Cardiac fibroblast (primary cell): ENCODE measurements at places on chromosomes 3 and 15.

DNA sequence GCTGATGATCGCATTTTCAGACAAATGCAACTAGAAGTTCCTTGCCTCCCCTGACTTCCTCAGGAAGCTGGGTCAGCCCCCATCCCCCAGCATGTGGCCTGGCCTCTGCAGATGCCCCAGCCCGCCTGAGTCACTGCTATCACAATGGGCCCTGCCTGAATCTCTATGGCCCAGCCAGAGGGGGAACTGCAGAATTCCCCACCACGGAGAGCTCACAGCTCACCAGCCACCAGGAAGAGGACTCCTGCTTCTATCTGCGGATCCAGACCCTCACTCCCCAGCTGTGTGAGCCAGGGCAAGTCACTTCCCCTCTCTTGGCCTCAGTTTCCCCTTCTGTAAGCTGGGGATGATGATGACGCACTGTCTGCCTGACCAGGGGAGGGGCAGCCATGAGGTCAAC lies 6.9 kb downstream of the PLXND1 start:
- DNase-seq, result peak; percentile 90

DNA sequence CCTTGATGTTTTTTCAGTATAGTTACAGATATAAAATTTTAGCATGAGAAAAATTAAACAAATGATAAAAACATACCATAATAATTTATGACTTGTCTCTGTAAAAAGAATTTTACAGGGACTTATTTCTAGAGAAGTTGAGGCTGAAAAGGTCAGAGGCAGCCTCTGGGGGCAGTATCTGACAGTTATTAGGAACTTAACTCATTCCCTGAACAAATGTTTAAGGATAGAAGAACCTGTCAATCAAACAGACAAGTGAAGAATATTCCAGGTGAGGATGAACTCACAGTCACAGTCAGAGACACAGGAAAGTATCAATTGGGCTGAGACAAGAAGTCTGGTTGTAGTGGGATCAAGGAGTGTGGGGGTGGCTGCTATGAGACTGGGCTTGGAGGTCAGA lies 7.3 kb downstream of the MYLK start:
- no peak for DNase-seq

- no peak for DNase-seq
These were observed 69.8 kb downstream of the PLCH1 start for GRCh38 chr3:155675094-155675493.

- no peak for DNase-seq
These were observed 99.3 kb downstream of the WNT7A start for GRCh38 chr3:13780432-13781176.

GRCh38 chr15:39591141-39591895 lies 10.4 kb downstream of the THBS1 start:
- peak; percentile 24 for DNase-seq

DNA sequence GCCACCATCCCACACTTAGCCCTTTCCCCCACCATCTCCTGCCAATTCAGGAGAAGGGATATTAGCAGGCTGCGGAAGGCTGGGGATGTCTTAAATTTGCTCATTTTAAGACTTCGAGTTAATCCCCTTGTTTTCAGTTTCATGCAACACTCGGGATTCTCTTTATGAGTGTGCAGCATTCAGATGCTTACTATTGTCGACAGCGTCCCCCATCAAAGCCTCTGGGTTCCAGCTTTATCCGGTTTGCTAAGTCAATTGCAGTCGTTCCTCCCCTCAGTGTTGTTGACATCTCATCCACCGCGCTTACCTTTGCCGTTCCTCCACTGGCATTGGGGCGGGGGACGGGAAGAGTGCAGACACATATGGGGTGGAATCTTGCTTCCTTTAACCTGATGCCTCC lies 220.2 kb downstream of the VPS13C start:
- DNase-seq, result no peak

- DNase-seq, result no peak
These were observed 128.9 kb downstream of the KLF13 start for GRCh38 chr15:31455499-31455898.

- DNase-seq, result no peak
These were observed 30.5 kb downstream of the CD86 start for GRCh38 chr3:122085673-122086072.

GRCh38 chr3:20772869-20773268 lies 586.9 kb upstream of the SGO1 start:
- no peak for DNase-seq

- DNase-seq, result no peak
These were observed 399.4 kb downstream of the ROBO1 start for GRCh38 chr3:79368403-79368802.

DNA sequence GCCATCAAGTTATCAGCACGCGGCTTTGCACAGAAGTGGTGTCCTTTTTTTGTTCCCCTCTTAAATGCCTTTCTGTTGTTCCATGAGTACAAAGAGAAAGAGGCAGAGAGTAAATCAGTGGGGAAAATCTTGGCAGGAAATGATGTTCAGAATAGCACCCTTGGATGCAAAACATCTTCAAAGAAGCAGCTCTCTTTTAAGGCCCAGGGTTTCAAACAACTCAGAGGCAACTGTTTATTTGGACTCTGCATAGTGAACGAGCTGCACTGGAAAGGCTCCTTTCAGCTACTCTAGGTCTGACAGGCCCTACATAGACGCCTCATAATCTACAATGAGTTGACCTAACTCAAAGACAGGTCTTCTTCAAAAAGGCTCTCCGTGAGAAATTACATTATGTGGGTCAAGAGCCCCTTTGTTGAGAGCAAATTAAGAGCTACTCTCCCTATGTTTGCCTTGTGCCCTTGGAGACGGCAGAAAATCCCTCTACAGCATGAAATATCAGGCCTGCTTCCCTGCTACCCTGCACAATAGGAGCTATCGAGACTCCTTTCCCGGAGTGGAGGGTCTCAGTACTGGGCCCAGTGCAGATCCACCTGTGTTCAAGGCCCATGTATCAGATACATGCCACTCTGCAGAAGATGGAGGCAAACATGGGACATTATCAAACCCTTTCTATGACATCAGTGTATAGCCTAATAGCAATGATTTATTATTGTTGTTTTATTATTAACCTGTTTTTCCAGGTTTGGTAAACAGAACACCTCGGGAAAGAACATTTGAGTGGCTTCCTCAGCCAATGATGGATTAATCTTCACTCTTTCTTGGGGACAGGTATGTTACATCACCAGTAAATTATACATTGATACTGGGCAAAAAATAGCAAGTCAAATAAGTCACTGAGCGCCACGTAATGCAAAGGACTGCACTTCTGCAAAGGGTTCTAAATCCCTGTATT lies 53.1 kb downstream of the HEG1 start:
- DNase-seq, result no peak

DNA sequence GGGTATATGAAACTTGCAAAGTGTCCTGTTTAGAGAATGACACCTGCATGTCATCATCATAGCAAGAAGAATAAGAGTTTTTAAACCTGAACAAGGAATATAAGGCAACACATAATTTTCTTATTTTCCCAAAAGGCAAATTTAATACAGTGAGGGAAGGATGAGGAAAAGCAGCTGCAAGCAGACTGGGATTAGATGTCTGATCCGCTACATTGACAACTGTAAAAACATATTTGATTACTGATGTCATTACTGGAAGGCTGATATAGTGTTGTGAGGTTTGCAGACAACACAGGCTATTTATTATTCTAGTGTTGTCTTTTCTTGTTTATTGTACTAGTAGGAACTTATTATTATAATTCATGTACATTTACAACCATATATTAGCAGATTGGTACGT lies 528.7 kb downstream of the ZIC1 start:
- DNase-seq, result no peak

DNA sequence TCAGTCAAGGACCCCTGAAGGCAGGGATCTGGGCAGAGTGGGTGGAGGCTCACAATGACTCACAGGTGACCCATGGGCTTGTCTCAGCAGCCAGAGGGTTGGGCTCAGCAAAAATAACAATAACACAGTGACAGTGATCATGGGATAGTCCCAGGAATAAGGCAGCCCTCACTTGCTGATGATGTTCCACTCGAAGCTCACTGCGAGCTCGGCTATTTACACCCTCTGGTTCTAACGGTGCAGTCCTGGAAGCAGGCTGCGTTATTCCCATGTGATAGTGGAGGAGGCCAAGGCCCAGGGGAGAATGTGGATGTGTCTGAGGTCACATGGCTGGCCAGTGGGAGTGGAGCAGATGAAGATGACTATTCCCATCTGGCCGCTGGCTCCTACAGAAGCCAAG lies 16.2 kb downstream of the CCDC33 start:
- DNase-seq, result peak; percentile 66

- peak; percentile 81 for DNase-seq
These were observed 261.8 kb upstream of the CBLB start for GRCh38 chr3:106130384-106131198.

GRCh38 chr3:99516936-99517335 lies 121.5 kb upstream of the COL8A1 start:
- DNase-seq, result no peak

- peak; percentile 57 for DNase-seq
These were observed 7.2 kb upstream of the SCAMP5 start for GRCh38 chr15:74988007-74988800.

DNA sequence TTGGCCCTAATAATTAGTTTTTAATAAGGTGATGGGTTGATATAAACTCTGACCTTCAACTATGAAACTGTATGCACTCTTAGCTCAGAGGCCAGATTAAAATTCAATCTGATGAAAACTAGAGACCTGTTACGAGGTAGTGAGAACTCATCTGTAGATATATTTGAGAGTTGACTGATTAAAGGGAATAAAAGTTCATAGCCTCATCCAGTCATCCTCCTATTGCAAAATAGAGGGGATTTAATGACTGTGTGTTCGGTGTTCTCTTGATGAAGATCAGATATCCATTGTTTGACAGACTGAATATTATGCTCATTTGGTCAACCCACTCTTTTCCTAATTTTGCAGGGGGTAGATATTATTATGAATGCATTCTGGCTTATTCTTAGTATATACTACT lies 23.3 kb upstream of the PLCL2 start:
- no peak for DNase-seq

DNA sequence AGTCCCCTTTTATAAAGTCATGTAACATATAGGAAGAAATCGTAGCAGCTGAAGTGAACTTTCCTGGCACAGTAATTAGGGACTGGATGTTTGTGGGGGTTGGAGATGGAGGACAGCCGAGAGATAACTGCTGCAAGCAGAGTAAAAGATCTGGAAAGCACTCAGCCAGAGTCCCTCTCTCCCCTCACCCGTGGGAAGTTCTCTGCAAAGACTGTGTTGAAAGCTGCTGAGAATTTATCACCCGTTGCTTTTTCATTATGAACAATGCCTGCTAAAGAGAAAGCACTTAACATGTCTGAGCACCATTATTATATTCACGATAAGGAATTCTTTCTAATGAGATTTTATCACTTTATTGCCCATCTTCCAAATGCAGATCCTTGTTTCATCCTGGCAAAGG lies 248.8 kb downstream of the SHOX2 start:
- DNase-seq, result no peak

GRCh38 chr3:76638006-76638405 lies 401.9 kb upstream of the ROBO2 start:
- no peak for DNase-seq

GRCh38 chr3:131762981-131763564 lies 260.3 kb upstream of the MRPL3 start:
- DNase-seq, result no peak

- no peak for DNase-seq
These were observed 88.8 kb upstream of the TBL1XR1 start for GRCh38 chr3:177286034-177286433.

GRCh38 chr15:71054286-71054952 lies 60.9 kb upstream of the THSD4 start:
- DNase-seq, result no peak

GRCh38 chr3:153591561-153592245 lies 429.7 kb downstream of the RAP2B start:
- DNase-seq, result no peak

DNA sequence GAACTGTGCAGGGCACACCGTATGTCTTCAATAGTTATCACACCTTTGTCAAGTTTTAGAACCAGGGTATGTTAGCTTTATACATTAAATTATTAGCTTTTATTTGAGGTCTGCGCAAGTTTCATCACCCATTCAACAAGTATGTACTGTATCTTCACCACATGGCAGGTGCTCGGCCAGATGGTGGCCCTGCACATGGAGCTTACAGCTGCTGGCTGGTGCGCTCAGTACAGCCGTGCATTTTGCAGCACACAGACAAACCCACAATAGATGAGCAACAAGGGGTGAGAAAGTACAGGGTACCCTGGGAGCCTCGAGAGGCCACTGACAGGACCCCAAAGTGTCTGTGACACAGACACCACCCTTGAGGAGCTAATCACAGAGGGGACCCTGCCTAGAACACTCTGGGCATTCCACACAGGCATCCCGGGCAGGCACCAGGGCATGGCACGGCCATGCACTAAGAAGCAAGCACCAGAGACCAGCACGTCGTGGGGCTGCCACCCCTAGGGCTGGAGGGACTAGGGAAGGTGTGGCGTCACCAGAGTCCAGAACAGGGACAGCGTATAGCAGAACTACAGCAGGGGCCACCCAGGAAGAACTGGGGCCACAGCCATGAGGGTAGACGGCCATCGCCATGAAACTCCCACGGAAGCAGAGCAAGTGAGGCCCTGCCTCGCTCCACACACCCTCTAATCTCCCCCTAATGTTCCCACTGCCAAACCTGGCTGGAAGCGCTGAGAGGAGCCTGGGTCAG lies 27.4 kb downstream of the ZXDC start:
- no peak for DNase-seq

- peak; percentile 60 for DNase-seq
These were observed 590 bp downstream of the POLR2H start for GRCh38 chr3:184361932-184362667.

DNA sequence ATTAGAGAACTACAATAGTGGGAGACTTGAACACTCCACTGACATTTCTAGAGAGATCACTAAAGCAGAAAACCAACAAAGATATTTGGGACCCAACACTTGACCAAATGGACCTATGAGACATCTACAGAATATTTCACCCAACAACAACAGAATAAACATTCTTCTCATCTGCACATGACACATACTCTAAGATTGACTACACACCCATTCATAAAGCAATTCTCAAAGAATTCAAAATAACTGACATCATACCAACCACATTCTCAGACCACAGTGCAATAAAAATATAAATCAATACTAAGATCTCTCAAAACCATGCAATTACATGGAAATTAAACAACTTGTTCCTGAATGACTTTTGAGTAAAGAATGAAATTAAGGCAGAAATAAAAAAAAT lies 473.7 kb downstream of the LPP start:
- peak; percentile 92 for DNase-seq

DNA sequence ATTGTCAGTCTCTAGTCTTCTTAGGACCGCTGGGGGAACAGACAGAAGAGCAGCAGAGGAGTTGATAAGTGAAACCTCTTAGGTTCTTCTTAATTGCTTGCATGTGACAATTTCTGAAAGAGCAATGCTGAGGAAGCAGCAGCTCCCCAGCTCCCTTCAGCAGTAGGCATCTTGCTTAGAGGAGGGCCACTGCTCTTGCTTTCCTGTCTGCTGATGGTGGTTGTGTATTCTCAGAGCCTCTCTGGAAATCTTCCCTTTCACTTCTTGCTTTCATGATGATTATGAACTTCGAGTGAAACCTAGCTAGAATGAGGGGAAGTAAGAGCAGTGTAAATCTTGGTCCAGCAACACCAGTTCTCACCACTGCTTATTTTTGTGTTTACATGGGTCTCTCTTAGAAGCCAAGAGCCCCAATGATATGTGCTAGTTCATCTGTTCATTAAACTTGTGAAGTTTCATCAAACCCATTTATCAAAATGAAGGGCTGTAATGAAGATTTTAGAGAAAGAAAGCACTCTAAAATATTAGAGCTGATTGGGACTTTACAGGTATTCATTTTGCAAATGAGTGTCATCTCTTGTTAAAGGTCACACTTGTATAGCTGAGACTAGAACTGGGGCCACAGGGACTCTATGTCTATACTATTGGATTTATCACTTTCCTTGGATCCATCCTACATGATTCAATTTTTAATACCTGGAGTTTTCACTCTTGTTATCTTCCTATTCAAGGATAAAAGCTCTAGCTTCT lies 246.7 kb downstream of the LPP start:
- DNase-seq, result no peak
